ENCODE measurements at places on chromosomes 3 and 15.

- H3K4me1 ChIP-seq = peaks cover 4% of the 10 kb centered on the region
- DNase-seq = no peak
- H3K27ac ChIP-seq = no peak overlapping the region
- H3K36me3 ChIP-seq = no peaks in the 10 kb centered on the region
- no peaks in the 10 kb centered on the region for H3K27me3 ChIP-seq
Measured at GRCh38 chr15:31207246-31207645, 105.7 kb upstream of the TRPM1 start.

DNA sequence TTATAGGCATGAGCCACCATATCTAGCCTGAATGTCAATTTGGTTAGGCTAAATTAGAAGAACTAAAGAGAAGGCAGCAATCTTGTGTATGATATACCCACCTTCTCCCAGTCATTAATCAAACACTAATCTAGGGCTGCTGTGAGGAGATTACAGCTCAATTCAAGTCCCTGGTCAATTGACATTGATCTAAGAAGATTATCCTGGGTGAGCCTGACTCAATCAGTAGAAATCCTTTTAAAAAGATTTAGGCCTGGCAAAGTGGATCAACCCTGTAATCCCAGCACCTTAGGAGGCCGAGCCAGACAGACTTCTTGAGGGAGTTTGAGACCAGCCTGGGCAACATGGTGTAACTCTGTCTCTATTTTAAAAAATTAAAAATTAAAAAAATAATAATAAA, 2.5 kb upstream of the DNAH12 start:
- no peaks in the 10 kb centered on the region for H3K27me3 ChIP-seq
- no peak overlapping the region for H3K4me3 ChIP-seq
- no peaks in the 10 kb centered on the region for H3K36me3 ChIP-seq
- no peak for DNase-seq
- H3K27ac ChIP-seq = no peak overlapping the region

DNA sequence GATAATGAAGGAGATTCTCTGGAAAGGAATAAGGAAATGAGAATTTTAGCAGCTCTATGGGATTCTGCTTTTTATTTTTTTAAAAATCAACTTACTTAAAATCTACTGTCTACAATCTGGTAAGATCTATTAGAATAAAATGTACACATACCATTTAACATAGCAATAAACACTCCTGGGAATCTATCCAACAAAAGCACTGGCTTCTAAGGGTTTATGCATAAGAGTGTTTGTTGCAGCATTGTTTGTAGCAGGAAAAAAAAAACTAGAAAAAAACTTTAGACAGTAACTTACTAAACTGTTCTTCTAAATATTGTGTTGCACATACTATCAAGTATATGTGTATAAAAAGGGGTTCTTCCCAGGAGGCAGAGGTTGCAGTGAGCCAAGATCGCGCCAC, 15.7 kb upstream of the RBP1 start:
- peaks cover 22% of the 10 kb centered on the region for H3K4me1 ChIP-seq
- H3K27ac ChIP-seq = no peak overlapping the region
- H3K4me3 ChIP-seq = no peak overlapping the region

- no peak for DNase-seq
- H3K4me3 ChIP-seq = no peak overlapping the region
- peaks cover 39% of the 10 kb centered on the region for H3K4me1 ChIP-seq
- H3K27ac ChIP-seq = peak overlapping the region; percentile 78
- peaks cover 4% of the 10 kb centered on the region for H3K27me3 ChIP-seq
Measured at GRCh38 chr3:148792516-148792915, 35.1 kb upstream of the CPB1 start.

- peaks cover 6% of the 10 kb centered on the region for H3K27me3 ChIP-seq
- peak; percentile 75 for DNase-seq
- peaks cover 2% of the 10 kb centered on the region for H3K4me1 ChIP-seq
Measured at GRCh38 chr3:151085889-151086483, 522 bp downstream of the MED12L start.

DNA sequence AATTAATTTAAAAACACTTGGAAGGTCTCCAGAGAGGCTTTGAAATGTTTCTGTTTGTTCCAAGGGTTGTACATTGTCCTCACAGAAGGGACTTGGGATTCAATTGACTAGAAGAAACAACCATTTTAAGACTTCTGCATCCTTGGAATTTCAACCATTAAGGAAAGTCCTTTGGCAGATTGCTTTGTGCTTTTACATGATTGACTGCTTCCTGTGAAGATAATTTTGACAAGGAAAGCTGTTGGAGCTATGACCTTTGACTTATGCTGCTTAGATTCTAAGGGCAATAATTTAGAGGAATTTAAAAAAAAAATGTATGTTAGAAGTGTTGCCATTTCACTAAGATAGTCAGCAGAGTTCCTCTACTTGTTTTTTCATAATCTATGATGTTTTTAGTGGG, 483.9 kb upstream of the TBL1XR1 start:
- DNase-seq = no peak
- H3K36me3 ChIP-seq = no peaks in the 10 kb centered on the region
